ENCODE measurements at places on chromosomes 3 and 15. TPM values are rescaled to one million over a fixed set of nuclear protein-coding genes. Genes with fewer than 3 reads are reported as not detected.
A peak's percentile ranks its signal among the peaks of the same experiment; 100 is the strongest.

DNA sequence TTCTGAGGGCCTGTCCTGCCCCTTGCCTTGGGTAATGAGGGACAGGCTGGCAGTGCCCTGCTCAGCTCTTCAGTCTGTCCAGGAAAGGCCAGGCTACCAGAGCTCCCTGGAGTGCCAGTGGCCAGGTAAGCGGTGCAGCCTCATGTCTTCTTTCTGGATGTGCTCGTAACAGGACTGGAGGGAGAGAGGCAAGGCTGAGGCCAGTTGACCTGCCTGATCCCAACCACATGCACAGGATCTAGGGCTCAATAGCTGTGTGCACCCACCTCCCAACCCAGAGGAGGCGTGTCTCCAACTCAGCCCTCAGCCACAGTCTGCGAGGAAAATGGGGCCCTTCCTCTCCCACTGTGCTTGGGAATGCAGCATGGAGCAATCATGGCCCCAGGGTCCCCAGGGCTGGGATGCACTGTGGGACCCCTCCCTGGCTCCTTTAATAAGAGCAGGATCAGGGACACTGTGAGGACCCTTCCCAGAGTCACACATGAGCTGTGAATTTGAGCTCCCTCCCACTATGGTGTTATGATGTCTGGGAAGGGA lies 22.5 kb downstream of the ALS2CL start:
- DNase-seq = no peak

GRCh38 chr3:113615976-113616375 lies 80.5 kb downstream of the USF3 start:
- DNase-seq = no peak

DNA sequence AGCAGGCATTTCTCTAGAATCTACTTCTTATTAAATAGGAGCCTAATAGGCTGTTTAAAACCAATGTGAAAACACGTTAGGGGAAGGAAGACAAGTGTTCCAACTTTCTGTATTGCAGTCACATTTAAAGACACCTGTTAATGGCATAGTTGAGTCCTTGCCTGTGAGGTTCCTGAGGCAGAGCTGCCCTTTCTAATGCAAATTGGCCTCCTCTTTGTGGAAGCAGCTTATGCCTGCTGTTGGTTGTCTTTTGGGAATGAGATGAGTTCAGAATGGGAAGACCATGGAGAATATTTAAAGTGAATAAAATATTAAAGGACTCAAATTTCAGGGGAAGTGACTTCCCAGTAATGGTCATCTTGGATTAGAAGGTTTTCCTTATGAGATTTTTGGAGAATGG lies 51.2 kb downstream of the NEK11 start:
- no peak for DNase-seq

DNA sequence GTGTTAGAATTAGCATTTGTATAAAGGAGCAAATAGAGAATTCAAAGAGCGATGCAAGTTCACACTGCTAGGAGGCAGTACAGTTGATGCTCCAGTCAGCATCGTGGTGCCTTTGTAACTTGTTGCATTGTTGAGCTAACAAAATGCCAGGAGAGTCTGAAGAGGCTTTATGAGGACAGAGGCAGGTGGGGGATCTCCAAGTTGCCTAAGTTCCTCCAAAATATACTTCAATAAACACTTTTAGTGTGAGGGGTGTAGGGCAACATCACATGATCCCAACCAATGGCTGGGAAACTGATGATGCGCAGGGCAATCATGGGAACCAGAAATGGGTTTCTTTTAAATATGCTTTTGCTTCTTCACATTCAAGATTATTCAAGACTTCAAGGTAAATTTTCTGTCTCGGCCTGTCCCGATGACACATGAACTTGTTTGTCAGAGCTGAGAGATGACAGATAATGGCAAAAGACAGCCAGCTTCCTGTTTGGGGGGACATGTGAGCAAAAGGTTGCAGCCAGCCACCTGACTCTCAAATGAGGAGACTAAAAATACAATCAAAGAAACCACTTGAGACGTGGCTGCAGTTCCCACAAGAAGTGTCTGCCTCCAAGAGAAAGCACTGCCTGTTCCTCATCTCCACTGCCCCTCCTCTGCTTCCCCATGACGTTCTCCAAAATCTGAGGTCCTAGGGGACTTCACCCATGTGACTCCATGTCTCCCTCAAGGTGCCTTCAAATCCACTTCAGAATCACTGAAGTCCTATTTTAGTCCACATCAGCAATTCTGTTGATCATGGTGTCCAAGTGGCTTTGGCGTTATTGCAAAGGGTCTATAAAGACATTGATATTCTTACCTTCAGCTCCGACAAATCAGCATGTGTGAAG lies 39.3 kb downstream of the KLHL6 start:
- no peak for DNase-seq

GRCh38 chr15:80404057-80404760 lies at the start of gene ARNT2:
ARNT2 (plus strand) TSS chr15:80404382; CDS start chr15:80404516, 134 bp downstream.
- peak; percentile 57 for DNase-seq

DNA sequence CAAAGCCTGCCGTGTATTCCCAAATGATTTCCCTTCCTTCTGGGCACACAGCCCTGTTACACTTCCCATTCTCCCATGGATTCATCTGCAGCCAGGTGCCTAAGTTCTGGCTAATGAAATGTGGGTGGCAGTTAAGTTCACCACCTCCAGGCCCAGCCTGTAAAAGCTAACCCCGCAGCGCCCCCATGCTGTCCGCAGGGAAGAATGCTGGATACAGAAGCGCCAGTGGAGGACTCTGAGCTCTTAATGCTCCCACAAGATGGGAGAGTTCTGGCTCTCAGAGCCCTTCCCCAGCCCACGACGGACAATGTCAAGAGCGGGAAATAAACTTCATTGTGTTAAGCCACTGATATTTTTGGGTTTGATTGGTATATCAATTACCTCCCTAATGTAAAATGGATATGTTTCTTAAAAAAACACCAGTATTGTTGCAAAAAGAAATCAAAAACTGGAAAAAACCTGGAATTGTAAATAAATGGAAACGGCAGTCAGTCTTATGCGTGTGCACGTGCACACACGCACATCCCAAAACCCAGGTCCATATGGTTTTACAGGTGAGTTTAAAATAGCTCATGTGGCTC lies 37.7 kb upstream of the FGD5 start:
- DNase-seq = peak; percentile 79

DNA sequence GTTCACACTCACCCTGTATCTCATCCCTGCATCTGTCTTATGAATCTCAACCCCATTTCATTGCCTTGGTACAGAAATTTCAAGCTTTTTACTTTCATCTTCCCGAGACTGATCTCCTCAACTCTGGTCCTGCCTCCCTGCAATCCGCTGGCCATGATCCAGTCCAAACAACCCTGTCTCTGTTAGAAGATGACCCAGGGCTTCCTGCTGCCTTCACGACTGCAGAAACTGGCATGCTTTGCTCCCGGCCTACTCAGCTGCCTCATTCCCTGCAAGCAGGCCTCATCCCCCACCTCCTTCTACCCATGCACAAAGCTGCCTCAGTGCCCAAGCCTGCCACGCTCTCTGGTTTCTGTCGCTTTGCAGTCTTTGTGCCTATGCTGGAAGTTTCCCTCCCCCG lies 12.4 kb downstream of the HES1 start:
- no peak for DNase-seq

QARS1 gene
- polyA plus RNA-seq = 425 TPM

ZDHHC23 gene
- 9.6 TPM for polyA plus RNA-seq

ZSCAN2 gene
- polyA plus RNA-seq = 3.4 TPM

WDR93 gene
- polyA plus RNA-seq = 0.09 TPM

IL5RA gene
- 0.09 TPM for polyA plus RNA-seq

KY gene
- polyA plus RNA-seq = 0.55 TPM
